Mesendoderm (in vitro differentiated cells): ENCODE measurements at places on chromosomes 7 and 10.
A peak's percentile ranks its signal among the peaks of the same experiment; 100 is the strongest.

- peak overlapping the region; percentile 78 for H3K27ac ChIP-seq
- no peaks in the 10 kb centered on the region for H3K27me3 ChIP-seq
- H3K36me3 ChIP-seq = no peaks in the 10 kb centered on the region
- peak; percentile 82 for DNase-seq
- H3K4me1 ChIP-seq = no peaks in the 10 kb centered on the region
These were observed 691.0 kb upstream of the MBL2 start for GRCh38 chr10:53463539-53463938.

DNA sequence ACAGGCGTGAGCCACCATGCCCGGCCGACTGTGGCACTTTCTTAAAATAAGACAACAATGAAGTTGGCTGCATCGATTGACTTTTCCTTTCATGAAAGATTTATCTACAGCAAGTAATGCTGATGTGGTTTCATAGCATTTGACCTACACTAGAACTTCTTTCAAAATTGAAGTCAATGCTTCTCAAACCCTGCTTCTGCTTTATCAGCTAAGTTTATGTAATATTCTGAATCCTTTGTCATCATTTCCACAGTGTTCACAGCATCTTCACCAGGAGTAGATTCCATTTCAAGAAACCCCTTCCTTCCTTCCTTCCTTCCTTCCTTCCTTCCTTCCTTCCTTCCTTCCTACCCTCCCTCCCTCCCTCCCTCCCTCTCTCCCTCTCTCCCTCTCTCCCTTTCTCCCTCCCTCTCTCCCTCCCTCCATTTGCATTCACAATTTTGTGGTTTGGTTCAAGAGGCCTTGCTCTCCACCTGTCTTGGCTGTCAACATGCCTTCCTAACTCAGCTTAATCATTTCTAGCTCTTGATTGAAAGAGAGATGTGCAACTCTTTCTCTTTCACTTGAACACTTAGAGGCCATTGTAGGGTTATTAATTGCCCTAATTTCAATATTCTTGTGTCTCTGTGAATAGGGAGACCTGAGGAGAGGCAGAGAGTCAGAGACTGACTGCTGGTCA, 52.1 kb downstream of the HDAC9 start:
- no peak for DNase-seq
- H3K4me3 ChIP-seq = no peak overlapping the region
- no peaks in the 10 kb centered on the region for H3K36me3 ChIP-seq
- no peaks in the 10 kb centered on the region for H3K4me1 ChIP-seq
- H3K27ac ChIP-seq = no peak overlapping the region
- no peaks in the 10 kb centered on the region for H3K27me3 ChIP-seq

GRCh38 chr10:64813391-64813790, 1292.2 kb downstream of the REEP3 start:
- no peak overlapping the region for H3K4me3 ChIP-seq
- H3K27ac ChIP-seq = no peak overlapping the region
- no peaks in the 10 kb centered on the region for H3K27me3 ChIP-seq
- peak; percentile 25 for DNase-seq
- H3K4me1 ChIP-seq = no peaks in the 10 kb centered on the region

DNA sequence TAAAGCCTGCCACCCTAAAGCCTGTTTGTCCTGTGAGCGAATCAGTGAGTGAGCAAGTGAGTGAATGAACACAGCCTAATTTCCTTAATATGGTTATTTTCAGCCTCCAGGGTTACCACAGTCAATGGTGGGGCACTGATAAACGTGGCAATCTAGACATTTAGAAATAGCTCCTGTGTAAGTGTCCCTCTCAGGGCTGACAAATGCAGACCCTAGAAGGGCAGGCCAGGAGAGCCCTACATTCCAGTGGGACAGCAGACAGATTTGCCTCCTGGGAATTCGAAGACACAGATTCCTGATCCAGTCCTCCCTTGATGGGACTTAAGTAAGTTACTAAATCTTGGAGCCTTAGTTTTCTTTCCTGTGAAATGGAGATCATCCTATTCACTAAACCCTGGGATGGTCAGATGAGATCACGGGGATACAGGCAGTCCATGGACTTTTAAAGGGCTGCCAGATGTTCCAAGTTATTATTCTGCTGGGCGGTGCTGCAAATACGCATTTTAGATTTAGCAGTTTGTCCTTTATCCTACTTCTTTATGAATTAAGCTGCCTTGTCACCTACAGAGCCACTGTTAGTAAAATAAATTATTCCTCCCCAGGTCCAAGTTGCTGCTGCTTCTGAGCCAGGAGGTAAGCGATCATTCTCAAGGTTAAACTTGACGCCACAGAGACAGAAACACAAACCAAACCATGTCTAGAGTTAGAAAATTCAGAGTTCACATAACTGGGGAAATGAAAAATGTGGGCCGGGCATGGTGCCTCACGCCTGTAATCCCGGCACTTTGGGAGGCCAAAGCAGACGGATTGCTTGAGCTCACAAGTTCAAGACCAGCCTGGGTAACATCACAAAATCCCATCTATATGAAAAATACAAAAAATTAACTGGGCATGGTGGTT, 54.8 kb upstream of the TM9SF3 start:
- H3K4me1 ChIP-seq = no peaks in the 10 kb centered on the region
- H3K4me3 ChIP-seq = no peak overlapping the region
- no peaks in the 10 kb centered on the region for H3K27me3 ChIP-seq
- H3K27ac ChIP-seq = no peak overlapping the region

- no peak overlapping the region for H3K4me3 ChIP-seq
- no peaks in the 10 kb centered on the region for H3K36me3 ChIP-seq
- no peaks in the 10 kb centered on the region for H3K4me1 ChIP-seq
- no peak for DNase-seq
These were observed 1138.1 kb downstream of the REEP3 start for GRCh38 chr10:64659311-64659710.

GRCh38 chr10:68192113-68192512, 39.8 kb downstream of the ATOH7 start:
- H3K36me3 ChIP-seq = no peaks in the 10 kb centered on the region
- no peaks in the 10 kb centered on the region for H3K27me3 ChIP-seq
- H3K27ac ChIP-seq = no peak overlapping the region
- no peaks in the 10 kb centered on the region for H3K4me1 ChIP-seq
- DNase-seq = no peak

- no peak for DNase-seq
- no peaks in the 10 kb centered on the region for H3K36me3 ChIP-seq
- H3K4me1 ChIP-seq = no peaks in the 10 kb centered on the region
- no peak overlapping the region for H3K4me3 ChIP-seq
- no peak overlapping the region for H3K27ac ChIP-seq
These were observed 35.3 kb upstream of the NOBOX start for GRCh38 chr7:144438759-144439158.

- H3K4me1 ChIP-seq = no peaks in the 10 kb centered on the region
- no peak for DNase-seq
- no peak overlapping the region for H3K4me3 ChIP-seq
- H3K27ac ChIP-seq = no peak overlapping the region
These were observed 29.3 kb downstream of the KLF6 start for GRCh38 chr10:3755440-3756359.

DNA sequence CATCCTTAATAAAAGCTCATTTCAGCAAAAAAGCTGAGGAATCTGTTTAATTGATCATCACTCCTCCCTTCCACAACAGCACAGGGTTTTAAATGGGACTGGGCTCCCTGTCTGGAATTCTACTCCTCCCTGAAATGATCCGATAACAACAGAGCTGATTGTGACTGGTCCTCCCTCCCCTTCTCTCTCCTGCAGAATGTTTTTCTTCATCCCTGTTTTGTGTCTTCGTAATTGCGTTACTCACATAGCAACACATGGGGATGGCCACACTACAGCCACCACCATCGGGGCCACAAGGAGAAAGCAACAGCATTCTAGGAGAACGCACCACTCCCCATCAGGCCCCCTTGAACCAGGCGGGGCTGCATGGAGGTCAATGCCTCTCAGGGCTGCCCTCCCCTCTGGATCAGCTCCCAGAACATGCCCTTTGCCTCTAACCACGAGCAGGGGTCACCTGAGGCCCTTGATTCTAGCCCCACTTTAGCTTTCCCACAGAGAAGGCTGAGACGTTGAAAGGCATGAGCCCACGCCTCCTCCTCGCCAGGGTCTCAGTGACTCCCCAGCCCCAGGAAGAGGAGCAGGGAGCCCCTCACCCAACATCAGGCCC, 152.6 kb downstream of the PLXNA4 start:
- no peaks in the 10 kb centered on the region for H3K27me3 ChIP-seq
- no peak for DNase-seq
- no peak overlapping the region for H3K27ac ChIP-seq
- H3K4me1 ChIP-seq = peaks cover 2% of the 10 kb centered on the region

GRCh38 chr7:48424731-48425130, 253.5 kb downstream of the ABCA13 start:
- peak; percentile 49 for DNase-seq
- H3K27me3 ChIP-seq = no peaks in the 10 kb centered on the region
- no peaks in the 10 kb centered on the region for H3K36me3 ChIP-seq
- no peak overlapping the region for H3K4me3 ChIP-seq
- H3K4me1 ChIP-seq = no peaks in the 10 kb centered on the region

GRCh38 chr7:102892631-102893278, 20.0 kb upstream of the LRRC17 start:
- H3K4me3 ChIP-seq = no peak overlapping the region
- no peak for DNase-seq
- no peaks in the 10 kb centered on the region for H3K4me1 ChIP-seq
- no peaks in the 10 kb centered on the region for H3K36me3 ChIP-seq

- no peak overlapping the region for H3K27ac ChIP-seq
- H3K36me3 ChIP-seq = no peaks in the 10 kb centered on the region
- no peak overlapping the region for H3K4me3 ChIP-seq
- no peaks in the 10 kb centered on the region for H3K27me3 ChIP-seq
- DNase-seq = peak; percentile 67
- H3K4me1 ChIP-seq = no peaks in the 10 kb centered on the region
These were observed 4.8 kb downstream of the LRRC18 start for GRCh38 chr10:48934672-48935501.

- no peaks in the 10 kb centered on the region for H3K4me1 ChIP-seq
- DNase-seq = no peak
- H3K27me3 ChIP-seq = no peaks in the 10 kb centered on the region
- no peak overlapping the region for H3K27ac ChIP-seq
- no peak overlapping the region for H3K4me3 ChIP-seq
These were observed 567.3 kb upstream of the GHITM start for GRCh38 chr10:83572036-83572435.

GRCh38 chr7:144534196-144534595, 130.7 kb upstream of the NOBOX start:
- no peaks in the 10 kb centered on the region for H3K36me3 ChIP-seq
- DNase-seq = no peak
- H3K4me1 ChIP-seq = no peaks in the 10 kb centered on the region
- H3K27me3 ChIP-seq = no peaks in the 10 kb centered on the region

GRCh38 chr7:87877366-87878040, 1.2 kb downstream of the DBF4 start:
- H3K36me3 ChIP-seq = no peaks in the 10 kb centered on the region
- no peak for DNase-seq
- peak overlapping the region; percentile 67 for H3K4me3 ChIP-seq

- no peak overlapping the region for H3K27ac ChIP-seq
- H3K36me3 ChIP-seq = no peaks in the 10 kb centered on the region
- no peak for DNase-seq
- H3K27me3 ChIP-seq = no peaks in the 10 kb centered on the region
- H3K4me3 ChIP-seq = no peak overlapping the region
These were observed 99.7 kb upstream of the CCDC6 start for GRCh38 chr10:60006062-60006461.

DNA sequence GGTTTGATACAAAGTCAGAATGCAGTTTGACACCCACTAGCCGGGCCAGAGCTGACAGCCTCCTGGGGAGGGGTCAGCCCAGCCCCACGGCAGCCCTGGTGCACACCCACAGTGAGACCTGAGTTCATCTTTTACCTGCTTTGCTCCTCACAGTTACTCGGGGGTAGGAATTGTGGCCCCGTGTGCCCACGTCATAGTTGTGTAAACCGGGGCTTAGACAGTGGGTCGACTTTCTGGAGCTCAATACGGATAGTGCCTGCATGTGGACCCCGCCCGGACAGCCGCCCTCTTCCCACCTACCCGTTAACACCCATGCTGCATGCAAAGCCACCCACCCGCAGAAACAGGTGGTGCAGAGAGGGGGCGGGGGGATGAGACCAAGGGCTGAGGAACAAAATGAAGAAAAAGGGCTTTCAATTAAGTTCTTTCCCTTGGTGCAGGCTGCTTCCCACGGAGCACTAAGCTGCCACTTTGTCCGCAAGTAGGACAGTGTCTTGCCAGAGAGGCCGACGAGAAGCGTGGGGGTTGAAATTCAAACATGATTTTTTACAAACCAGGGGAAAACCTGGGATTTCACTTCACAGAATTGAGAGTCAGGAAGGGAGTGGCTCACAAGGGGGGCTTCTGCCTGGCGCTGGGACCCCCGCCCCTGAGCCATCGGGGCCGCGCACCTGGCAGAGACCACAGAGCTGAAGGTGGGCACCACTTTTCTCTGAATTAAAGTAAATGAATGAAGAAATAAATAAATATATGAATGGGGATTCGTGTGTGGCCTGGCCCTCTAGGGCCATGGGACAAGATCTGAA, 24.6 kb upstream of the FOXL3 start:
- no peak overlapping the region for H3K4me3 ChIP-seq
- DNase-seq = no peak
- H3K36me3 ChIP-seq = no peaks in the 10 kb centered on the region
- H3K27ac ChIP-seq = no peak overlapping the region
- H3K4me1 ChIP-seq = no peaks in the 10 kb centered on the region

- no peaks in the 10 kb centered on the region for H3K36me3 ChIP-seq
- H3K27ac ChIP-seq = peak overlapping the region; percentile 82
- DNase-seq = peak; percentile 83
- no peaks in the 10 kb centered on the region for H3K27me3 ChIP-seq
- H3K4me3 ChIP-seq = no peak overlapping the region
These were observed 94.0 kb downstream of the AKR1D1 start for GRCh38 chr7:138170298-138170697.

GRCh38 chr7:17690030-17690429, 250.3 kb downstream of the SNX13 start:
- H3K4me3 ChIP-seq = no peak overlapping the region
- H3K27me3 ChIP-seq = no peaks in the 10 kb centered on the region
- DNase-seq = no peak

- H3K4me3 ChIP-seq = no peak overlapping the region
- no peak overlapping the region for H3K27ac ChIP-seq
- no peak for DNase-seq
- H3K27me3 ChIP-seq = no peaks in the 10 kb centered on the region
- no peaks in the 10 kb centered on the region for H3K4me1 ChIP-seq
- H3K36me3 ChIP-seq = no peaks in the 10 kb centered on the region
These were observed 481.6 kb downstream of the PARD3 start for GRCh38 chr10:34333513-34333912.

- H3K4me3 ChIP-seq = no peak overlapping the region
- H3K4me1 ChIP-seq = no peaks in the 10 kb centered on the region
- H3K27ac ChIP-seq = no peak overlapping the region
- no peaks in the 10 kb centered on the region for H3K36me3 ChIP-seq
These were observed 122.3 kb upstream of the LYZL2 start for GRCh38 chr10:30751678-30752331.
